ENCODE measurements at places on chromosomes 1 and 21. TPM values are rescaled to one million over a fixed set of nuclear protein-coding genes. Genes with fewer than 3 reads are reported as not detected.

- DNase-seq, result no peak
These were observed 219.3 kb upstream of the FGGY start for GRCh38 chr1:59077466-59078069.

LCE1C gene
- total RNA-seq, result not detected

- DNase-seq, result no peak
These were observed 58.4 kb downstream of the GDAP2 start for GRCh38 chr1:117871013-117871412.

RXFP4 gene
- total RNA-seq, result not detected

- DNase-seq, result peak; percentile 90
These were observed at the start of gene BACE2 for GRCh38 chr21:41167348-41168342. Gene BACE2, plus strand, starts transcription at chr21:41168160. Its CDS starts 104 bp downstream, at chr21:41168264.

DNA sequence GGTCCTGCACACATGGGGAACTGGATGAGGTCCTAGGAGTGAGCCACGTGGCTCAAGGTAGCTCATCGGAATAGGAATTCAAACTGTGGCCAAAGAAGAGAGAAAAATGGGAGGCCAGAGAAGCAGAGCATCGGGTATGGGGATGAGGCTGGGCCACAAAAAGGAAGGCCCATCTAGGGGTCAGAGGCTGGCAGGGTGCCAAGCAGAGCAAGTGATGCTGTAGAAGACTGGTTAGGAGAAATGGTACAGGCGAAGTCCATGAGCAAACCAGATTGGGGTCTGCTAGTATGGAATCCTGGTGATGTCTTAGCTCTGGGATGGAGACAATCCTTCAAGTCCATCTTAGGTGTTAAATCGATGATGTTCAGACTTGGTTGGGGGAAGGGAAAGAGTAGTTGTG lies 68.0 kb downstream of the TEX35 start:
- no peak for DNase-seq

DNA sequence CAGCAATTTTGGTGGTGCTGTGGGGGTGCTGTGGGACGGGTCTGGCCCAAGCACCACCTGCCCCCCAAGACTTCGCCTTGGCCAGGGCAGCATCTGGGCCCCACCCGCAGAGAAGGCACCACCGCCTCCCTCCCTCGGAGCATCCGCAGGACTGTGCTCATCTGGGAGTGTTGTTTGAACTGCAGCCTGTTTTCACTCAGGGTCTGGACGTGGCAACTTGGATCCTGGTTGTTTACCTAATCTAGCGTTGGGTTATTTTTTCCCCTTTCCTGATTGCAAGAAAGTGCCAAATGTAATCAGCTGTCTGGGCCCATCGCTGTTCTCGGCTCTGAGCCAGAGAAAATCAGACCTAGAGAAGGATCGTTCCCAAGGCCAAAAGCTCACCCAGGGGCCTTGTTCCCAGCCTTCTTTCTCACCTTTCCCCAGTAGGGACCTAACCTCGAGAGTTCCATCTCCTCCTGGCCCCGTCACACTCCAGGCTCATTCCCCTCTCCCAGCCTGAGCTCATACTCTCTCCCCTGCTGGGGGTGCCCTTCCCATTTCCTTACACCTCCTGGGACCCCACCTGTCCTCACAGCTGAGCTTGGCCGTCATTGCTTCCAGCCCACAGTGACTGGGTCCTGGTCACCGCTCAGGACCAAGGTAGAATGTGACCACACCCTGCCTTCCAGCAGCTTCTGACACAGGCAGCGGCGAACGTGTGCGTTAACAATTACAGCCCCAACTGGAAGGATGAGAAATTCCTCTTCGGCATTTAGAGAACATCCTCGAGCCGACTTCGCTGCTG lies 72.0 kb upstream of the FAM20B start:
- no peak for DNase-seq

DNA sequence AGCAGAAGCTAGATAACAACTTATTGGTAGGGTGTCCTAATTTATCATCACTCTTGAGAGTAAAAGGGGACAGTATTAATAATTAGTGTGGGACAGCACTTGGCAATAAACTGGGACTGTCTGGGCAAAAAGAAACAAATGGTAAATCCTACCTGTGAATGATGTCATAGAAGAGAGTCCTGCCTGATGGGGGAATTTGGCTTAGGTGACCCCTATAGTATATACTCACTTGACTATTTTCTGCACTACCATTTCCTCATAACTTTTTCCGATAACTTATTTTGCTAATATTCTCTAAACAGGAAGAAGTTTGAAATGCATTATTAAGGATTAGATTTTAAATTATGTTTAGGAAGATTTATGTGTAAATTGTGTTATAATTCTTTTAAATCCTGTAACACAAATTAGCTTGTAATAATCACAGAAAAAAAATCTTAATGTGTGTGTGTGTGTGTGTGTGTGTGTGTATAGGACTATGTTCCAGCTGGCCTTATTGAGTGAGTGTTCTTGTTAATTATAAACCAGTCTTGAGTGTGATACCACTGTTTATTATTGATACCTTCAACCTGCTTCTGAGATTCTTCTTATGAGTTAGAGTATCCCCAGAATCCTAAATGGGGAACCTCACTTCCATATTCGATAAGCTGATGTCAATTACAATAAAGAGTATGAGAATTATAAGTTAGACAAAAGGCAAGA lies 144.2 kb upstream of the C1orf105 start:
- DNase-seq, result no peak

DNA sequence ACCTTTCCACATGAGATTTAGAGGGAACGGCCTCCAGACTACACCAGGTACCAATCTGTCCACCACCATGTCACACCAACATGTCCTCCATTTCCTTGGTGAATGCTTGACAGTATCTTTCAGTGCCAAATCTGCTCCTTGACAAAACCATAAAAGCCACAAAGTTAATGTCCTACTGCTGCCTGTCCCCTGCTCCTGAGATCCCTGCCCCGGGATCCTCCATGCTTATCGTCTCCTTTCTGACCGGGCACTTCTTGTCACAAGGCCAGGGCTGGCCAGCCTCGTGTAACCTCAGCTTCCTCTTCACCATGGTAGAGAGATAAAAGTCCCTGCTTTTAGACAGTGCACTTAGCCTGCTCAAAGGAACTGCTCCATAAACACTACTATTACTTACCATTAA lies 136.2 kb downstream of the NAV1 start:
- DNase-seq, result no peak
